ENCODE measurements at places on chromosomes 2 and 18.

- DNase-seq, result peak; percentile 28
These were observed at the start of gene ATOH8 for GRCh38 chr2:85753525-85754312. Gene ATOH8 (plus strand): TSS chr2:85753991. CDS start chr2:85754190, 199 bp downstream.

GRCh38 chr18:9617006-9617542 is 2.7 kb upstream of the PPP4R1 start:
- no peak for DNase-seq

DNA sequence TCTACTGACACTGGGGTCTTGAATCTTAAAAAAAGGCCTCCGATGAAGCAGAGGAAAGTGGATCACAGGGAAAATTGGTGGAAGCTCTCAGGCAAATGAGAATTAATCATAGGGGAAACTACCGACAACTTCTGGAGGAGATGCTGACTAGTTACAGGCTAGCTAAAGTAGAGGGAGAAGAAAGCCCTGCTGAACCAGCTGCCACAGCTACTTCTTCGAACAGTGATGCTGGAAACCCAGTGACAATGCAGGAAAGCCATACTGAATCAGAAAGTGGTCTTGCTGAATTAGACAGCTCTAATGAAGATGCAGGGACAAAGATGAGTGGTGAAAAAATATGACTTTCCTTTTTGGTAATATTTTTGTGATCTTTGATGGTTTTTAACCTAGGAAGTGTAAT is 44.9 kb upstream of the SLC3A1 start:
- no peak for DNase-seq

- no peak for DNase-seq
These were observed 248.1 kb downstream of the ASXL3 start for GRCh38 chr18:33826151-33826550.

DNA sequence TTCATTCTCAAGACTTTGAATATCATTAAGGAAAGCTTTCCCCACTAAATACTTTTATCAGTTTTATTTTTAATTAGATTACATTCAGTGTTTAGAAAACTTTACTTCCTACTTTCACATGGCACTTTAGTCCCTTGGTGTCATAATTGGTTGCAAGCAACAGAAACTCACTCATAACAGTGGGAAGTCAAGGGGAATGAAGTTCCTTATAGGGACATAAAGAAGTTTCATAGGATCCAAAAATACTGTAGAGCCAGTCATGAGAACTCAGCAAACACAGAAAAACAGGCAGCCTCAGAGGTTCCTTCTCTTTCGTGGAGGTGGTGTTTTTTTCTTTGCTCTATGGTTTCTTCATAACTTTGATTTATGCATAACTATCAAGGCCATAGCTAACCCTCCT is 809.0 kb downstream of the BCL11A start:
- no peak for DNase-seq

DNA sequence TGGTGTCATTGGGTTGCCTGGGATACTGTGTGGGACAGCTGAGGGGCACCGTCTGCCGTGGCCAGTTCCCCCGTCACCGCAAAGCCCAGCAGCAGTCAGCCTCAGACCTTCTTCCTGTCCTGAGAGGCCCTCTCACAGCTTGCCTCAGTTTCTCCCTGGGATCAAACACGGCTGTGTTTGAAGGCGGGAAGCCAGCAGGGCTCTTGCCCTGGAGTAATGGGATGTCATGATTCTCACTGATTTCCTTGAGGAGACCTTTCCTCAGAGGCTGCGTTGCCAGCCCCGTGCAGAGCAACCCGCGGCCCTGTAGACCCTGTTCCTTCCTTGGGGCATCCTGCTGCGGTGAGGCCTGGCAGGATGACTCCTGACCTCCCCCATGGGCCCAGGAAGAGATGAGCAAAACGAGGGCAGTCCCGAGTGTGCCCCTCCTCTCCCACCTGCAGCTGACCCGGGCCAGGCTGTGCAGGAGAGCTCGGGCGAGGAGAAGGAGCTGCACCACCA is 13.9 kb upstream of the NFATC1 start:
- DNase-seq, result no peak

DNA sequence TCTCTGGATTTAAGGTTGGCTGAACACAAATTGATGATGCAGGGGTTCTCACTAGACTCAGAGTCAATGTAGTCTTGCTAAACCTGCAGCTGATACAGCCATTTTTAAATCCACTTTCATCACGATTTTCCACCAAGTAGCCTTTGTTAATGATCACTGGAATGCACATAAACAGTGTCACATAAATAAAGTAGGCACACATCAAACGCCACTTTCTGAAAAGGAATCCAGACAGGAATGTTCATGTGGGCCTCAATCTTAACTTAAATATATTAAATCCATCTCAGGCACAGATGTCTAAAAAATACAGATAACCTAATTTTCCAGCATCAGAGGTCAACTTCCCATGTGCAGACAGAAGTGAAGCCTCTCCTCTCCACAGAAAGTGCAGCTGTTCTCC is 58.3 kb downstream of the LAMA1 start:
- DNase-seq, result no peak

GRCh38 chr2:166841679-166842078 is 46.6 kb upstream of the XIRP2 start:
- DNase-seq, result no peak

DNA sequence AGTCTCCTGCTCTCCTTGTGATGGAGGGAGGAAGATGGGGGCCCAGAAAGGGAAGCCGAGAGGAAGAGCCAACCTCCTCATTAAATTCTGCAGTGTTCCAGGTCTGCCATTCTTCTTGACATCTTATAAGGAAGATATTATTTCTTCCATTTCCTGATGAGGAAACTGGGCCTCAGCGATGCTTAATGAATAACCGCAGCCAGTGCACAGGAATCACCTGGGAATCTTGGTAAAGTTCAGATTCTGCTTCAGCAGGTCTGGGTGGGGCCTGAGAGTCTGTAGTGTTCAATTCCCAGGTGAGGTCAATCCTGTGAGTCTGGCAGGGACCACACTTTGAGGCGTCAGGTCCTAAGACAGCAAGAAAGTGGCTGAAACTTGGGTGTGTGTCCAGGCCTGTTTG is 17.3 kb downstream of the PCARE start:
- no peak for DNase-seq

- no peak for DNase-seq
These were observed 139.8 kb downstream of the HNMT start for GRCh38 chr2:138104071-138104470.

GRCh38 chr2:148745151-148745851 is 100.8 kb downstream of the EPC2 start:
- no peak for DNase-seq

DNA sequence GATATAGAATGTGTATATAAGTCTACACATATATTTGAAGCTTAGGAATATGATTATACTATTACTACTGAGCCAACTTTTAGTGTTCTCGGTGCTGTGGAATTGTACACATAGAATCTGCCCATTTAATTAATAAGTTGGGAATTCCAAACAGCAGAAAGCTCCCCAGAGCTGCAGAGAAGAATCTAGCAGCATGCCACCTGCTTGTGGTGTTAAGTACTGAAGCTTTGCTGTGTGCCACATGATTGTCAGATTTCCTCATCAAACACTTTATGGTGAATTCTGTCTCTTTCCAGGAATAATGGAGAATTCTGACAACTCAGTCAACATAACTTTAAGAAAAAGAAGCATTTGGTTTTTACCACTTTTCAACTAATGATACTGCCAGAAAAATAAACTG is 117.8 kb downstream of the WDSUB1 start:
- DNase-seq, result no peak

GRCh38 chr2:138877421-138877820 is 97.2 kb upstream of the NXPH2 start:
- no peak for DNase-seq

DNA sequence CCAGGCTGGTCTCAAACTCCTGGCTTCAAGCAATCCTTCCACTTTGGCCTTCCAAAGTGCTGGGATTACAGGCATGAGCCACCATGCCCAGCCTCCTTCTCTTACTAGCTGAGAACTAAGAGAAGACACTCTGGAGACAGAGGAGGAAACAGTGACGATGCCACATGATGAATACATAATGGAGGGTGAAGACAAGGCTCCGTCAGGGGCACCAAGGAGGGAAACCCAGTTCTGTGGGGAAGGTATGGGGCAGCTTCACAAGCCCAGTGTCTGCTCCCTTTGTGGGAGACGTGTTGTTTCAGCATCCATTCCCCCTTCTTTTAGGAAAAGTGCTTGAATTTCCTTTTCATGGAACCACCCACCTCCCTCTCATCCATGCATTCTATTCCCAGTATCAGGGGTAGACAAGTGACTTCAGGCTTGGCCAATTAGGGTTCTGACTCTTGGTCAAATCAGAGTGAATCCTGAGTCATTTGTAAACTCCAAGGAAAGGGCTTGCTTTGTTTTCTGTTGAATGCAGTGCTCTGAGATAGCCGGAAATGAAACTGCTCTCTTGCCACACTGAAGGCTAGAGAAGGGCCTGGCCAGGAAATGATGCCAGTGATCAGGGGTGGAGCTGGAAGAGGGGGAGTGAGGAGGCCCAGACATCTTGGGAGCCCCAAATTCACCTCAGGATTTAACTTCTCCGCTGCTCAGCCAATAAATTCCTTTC is 23.7 kb downstream of the TMEM127 start:
- DNase-seq, result no peak

- no peak for DNase-seq
These were observed 65.1 kb upstream of the TMEM17 start for GRCh38 chr2:62570861-62571698.

All from activated CD8-positive, alpha-beta memory T cell treated with anti-CD3 and anti-CD28 coated beads, Interleukin-2, amount 50 U/mL, for 4 hours (primary cell).